ENCODE measurements at places on chromosomes 2 and 18. TPM values are rescaled to one million over a fixed set of nuclear protein-coding genes. Genes with fewer than 3 reads are reported as not detected.

Gene LDLRAD4
- not detected for total RNA-seq

Gene KCNJ13
- total RNA-seq = not detected

Gene DARS1
- total RNA-seq = 98.0 TPM

Gene ZNF892
- 4.6 TPM for total RNA-seq

Gene DUSP19
- 2.8 TPM for total RNA-seq

Gene RASGRP3
- 9.4 TPM for total RNA-seq

Gene UGT1A10
- total RNA-seq = not detected

Gene SLC9A4
- total RNA-seq = 0.06 TPM

Gene RAPGEF4
- total RNA-seq = 0.23 TPM

Gene EGR4
- not detected for total RNA-seq

Gene SERPINB4
- not detected for total RNA-seq

Gene SFTPB
- total RNA-seq = not detected

Gene OXER1
- 0.52 TPM for total RNA-seq

Gene PAIP2B
- 0.17 TPM for total RNA-seq

Gene APCDD1
- 8.2 TPM for total RNA-seq

Gene SLC5A7
- not detected for total RNA-seq

Gene SIX2
- 55.6 TPM for total RNA-seq

DNA sequence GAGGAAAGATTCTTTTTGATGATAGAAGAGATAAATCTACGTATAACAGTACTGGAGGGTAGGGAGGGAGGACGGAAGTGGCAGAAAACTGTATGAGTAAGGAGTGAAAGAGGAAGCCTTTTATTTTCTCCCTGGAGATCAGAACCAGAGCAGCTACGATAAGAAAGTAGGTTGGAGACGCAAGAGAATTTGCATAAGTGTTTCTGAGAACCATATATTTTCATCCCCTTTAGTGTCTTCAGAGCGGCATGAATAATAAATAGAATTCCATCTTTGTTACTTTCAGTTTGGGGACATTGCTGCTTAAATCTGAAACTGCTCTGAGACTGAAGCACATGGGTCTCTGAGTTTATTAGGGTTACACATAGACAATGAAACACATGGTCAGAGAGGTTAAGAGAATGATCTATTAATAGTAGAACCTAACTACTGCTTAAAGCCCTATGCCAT is 230.2 kb upstream of the TNP1 start:
- no peak for DNase-seq

DNA sequence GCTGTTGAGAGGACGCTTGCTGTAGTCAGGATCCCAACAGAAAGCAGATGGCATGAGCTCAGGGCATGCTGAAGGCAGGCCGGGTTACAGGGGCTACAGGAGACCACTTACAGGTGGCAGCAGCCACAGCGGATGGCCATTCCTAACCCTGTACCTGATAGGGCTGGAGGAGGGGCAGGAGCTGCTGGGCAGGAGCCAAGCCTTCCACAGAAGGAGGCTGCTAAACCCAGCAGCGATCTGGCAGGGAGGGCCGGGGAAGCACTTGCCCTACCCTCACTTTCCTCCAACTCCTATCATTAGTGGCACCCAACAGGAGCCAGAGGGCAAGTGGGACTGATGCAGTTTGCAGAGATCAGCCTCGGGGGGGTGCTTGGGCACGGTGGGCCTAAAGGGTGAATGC is 2.0 kb downstream of the ASB18 start:
- no peak for DNase-seq

- DNase-seq = no peak
Measured at GRCh38 chr2:175871331-175872004, 130.6 kb downstream of the LNPK start.

DNA sequence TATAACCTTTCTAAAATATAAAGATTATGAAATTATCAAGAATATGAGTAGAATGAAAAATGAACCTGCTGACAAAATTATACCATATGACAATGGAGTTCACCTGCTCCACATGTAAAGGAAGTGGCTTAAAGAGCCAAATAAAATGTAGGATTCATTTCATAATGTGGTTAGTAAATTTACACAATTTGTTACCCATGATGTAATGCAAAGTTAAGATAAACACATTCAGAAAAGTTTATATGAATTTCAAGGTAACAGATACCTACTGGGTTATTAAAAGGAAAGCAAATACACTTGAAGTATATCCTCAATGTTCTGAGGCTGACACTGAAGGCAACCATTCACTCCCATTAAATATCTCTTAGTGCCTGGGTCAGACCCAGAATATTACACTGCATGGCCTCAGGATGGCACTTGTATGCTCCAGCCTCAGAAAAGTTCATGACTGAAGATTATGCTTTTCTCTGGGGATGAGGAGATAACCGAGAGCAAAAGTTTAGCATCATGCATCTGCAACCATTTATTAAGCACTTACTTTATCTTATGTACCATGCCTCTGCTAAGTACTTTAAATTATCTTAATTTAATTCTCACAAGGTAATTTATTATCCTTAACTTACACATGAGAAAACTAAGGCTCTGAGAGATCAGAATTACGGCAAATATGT is 6.2 kb downstream of the STRN start:
- DNase-seq = no peak

GRCh38 chr2:100352521-100352920 is 30.2 kb upstream of the LONRF2 start:
- no peak for DNase-seq

- peak; percentile 49 for DNase-seq
Measured at GRCh38 chr2:229715895-229716507, 1.6 kb upstream of the DNER start.

DNA sequence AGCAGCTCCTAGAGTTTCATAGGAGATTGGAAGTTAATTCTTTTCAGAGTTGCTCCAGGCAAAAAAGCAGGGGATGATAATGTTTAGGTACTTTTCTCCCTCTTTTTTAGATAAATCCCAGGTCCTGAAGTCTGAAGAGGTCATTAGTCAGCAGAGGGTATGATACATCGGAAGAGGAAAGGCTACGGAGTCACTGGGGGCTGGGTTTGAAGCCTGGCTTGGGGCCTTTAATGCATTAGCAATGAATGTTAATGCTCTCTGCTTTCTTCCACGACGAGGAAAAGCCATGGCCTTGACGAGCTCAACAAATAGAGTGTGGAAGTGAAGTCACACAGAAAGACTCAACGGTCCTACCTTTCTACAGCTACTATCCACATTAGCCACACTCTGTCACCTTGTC is 235.1 kb downstream of the NCKAP5 start:
- DNase-seq = no peak

GRCh38 chr18:6543330-6543908 is 128.7 kb upstream of the L3MBTL4 start:
- peak; percentile 34 for DNase-seq

DNA sequence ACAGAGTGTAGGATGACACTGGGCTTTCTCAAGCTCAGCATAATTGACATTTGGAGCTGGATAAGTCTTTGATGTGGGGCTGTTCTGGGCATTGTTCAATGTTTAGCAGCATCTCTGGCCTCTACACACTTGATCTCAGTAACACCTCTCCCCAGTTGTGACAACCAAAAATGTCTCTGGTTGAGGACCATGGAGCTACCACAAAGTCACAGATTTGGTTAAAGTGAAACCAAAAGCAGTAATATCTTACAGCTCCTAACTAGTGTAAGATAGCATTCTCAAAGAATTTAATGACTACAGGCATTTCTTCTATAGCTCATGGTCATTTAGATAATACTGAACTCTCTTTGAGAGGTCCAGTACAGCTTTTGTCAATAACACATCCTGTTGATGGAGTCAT is 23.4 kb upstream of the PAX3 start:
- DNase-seq = no peak

GRCh38 chr18:56723706-56724105 is 72.5 kb downstream of the WDR7 start:
- DNase-seq = no peak

- no peak for DNase-seq
Measured at GRCh38 chr2:80255918-80256781, 48.4 kb downstream of the LRRTM1 start.

GRCh38 chr2:232951181-232951580 is 61.9 kb downstream of the NGEF start:
- DNase-seq = no peak

DNA sequence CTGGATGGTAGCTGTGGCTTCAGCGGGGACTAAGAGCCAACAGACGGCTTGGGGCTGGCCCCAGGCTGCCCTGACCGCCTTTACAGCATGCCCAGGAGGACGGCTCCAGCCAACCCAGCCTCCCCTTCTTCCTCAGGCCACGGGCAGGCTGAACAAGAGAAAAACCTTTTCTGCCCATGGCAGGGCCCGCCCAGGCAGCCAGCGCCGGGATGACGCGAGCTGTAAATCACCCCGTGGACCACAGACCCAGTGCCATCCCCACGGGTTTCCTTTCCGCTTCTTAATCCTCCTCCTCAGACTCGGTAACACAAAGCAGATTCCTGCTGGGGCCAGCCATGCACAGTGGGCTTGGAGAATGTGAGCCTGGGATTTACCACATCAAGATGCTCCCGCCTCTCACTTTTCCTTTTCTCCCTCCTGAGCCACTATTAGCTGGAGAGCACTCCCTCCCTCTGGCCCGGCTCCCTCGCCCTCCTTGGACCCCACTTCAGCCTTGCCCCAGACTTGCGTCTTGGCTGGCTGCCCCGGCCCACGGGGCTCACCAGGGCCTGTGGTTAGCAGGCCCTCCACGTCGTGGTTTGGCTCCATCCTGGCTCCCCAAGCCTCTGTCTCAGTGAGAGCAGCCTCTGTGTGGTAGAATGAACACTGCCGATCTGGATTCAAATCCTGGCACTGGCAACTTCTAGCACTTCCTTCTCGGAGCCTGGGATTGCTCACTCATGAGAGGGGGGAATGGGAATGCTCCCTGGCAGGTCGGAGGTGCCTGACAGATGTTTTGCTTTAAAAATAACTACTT is 31.4 kb downstream of the ATOH8 start:
- peak; percentile 96 for DNase-seq

DNA sequence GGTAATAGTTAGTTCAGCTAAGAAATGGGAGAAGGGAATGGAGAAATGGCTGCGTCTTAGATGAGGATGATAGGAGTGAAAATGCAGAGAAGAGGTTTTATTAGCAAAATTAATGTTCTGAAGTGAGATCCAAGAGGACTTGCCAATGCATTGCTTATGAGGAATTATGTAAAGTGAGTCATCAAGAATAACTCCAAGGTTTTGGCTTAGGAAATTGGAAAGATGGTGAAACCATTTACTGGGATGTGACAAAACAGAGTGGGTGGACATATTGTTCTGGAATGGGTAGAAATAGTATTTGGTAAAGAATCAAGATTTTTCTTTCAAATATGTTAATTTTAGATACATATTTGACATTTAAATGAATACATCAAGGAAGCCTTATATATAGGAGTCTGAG is 306.6 kb upstream of the CYRIA start:
- DNase-seq = peak; percentile 36

DNA sequence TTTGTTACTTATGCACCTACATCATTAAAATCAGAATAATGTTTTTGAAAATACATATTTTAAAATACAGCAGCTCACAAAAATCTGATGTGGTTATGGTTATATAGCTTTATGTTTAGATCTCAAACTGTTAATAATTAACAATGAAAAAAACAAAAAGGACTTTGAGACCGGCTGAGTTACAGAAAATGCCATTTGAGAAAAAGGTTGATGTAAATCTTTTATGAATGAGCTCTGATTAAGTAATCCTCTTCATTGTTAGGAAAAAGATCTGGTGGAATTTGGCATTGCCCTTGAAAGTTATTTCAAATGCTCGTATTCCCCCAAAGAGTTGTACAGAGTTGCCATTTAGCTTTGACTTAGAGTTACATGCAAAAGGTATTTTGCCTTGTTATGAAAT is 82.8 kb upstream of the PROKR1 start:
- no peak for DNase-seq

- DNase-seq = no peak
Measured at GRCh38 chr2:86003967-86004366, 101.7 kb downstream of the POLR1A start.

GRCh38 chr18:77161383-77161782 is 28.8 kb upstream of the MBP start:
- no peak for DNase-seq

- no peak for DNase-seq
Measured at GRCh38 chr2:119113489-119113770, 45.1 kb downstream of the C1QL2 start.

DNA sequence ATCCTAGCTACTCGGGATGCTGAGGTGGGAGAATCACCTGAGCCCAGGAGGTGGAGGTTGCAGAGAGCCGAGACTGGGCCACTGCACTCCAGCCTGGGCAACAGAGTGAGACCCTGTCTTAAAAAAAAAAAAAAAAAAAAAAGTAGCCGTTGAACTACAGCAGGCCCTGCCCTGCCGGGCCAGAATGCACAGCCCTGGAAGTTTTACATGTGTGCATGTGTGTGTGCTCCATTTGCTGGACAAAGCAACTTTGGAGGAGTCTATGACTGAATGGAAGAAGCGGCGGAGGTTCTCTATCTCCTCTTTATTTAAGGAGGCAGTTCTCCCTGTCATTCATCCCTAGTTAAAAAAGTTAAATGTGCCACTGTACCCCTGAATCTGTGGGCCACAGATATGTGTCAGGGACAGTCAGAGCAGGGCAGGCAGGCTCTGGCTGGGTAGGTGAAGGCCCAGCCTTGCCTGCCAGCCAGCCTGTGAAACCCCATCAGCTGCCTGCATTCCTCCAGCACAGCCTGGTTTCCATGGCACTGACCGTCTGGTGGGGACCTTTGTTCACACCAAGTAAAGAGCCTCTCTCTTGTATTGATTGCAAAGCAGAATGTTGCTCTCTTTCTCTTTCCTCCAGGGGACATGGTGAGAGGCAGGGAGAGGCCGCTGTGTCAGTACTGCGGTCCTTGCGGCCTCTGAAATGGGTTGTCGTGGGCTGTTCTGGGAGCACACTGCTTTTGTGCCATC is 10.9 kb downstream of the LIPG start:
- DNase-seq = no peak

DNA sequence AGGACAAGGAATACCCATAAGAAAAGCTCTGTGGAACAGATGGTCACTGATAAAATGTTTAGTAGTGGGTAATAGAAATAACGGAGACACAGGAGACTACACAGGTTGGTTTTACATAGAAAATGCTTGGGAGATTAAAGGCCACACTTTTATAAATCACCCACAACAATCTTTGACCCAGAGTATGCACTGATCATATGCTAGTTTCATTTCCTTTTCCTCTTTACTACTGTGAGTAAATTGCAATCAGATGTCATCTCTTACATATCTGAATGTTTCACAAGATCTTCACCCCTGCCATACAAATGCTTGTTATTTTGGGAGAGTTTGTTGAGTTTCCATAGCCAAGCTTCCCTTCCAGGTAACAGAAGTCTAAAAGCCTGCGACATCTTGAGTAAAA is 978.4 kb upstream of the KLHL29 start:
- DNase-seq = no peak

- DNase-seq = no peak
Measured at GRCh38 chr2:16196687-16197503, 256.5 kb downstream of the MYCN start.

- DNase-seq = no peak
Measured at GRCh38 chr2:200845669-200846325, 18.7 kb downstream of the CLK1 start.
